Kidney epithelial cell (primary cell): ENCODE measurements at places on chromosomes 13 and 19.

GRCh38 chr13:108742701-108743451, 113.5 kb downstream of the MYO16 start:
- no peak for DNase-seq

- no peak for DNase-seq
These were observed 56.7 kb upstream of the WASF3 start for GRCh38 chr13:26500618-26501320.

- DNase-seq, result no peak
These were observed 179.8 kb downstream of the PRR20E start for GRCh38 chr13:57346786-57347185.

GRCh38 chr13:30172593-30173302, 134.6 kb downstream of the KATNAL1 start:
- DNase-seq, result peak; percentile 67

DNA sequence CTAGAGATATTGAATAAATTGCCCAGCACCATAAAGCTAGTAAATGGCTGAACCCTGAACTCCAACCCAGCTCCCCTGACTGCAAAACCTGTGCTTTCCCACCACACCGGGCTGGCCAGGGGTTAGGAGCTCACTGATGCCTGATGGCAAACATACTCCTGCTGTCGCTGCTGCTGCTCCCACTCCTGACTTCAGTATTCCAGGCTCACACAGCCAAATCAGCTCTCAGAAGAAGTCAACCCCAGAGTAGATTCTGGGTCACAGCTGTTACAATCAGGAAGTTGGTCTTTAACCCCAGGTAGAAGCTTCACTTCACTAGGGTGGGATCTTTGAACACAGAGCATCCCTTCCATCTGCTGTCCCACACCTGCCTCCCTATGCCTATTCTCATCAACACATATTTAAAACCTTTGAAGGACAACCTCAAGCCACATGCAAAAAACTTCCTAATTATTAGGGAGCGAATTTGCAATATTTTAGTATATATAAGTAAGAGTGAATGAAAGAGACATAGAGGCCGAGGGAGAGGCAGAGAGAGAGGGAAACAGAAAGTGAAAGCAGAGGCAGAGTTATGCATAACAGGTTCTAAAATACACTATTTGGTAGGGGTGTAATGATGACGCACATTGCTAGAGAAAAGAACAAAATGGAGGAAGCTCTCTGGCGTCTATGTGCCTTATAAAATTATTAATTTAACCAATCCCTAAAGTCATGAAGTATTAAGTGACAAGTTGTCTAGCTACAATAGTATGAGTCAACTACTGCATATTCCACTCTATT, 99.4 kb upstream of the SERP2 start:
- no peak for DNase-seq

DNA sequence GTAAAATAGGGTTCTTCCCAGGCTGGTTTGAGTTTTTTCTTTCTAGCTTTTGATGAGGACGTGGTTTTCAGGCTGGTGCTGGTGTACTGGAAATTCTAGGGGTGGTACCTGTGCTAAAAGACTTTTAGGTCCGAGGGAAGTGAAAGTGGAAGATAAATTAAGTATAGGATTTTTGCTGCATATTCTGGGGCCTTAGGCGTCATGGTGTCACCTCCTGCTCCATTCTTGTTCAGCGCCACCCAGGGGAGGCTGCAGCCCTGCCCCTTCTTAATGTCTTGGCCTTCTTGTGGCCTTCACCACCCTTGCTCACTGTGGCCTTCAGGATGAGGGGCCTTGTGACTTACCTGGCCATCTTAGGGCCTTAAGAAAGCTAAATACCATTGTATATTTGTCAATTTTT, 12.4 kb downstream of the ZNF552 start:
- no peak for DNase-seq

GRCh38 chr13:111335298-111335697, 14.9 kb downstream of the TEX29 start:
- DNase-seq, result no peak

GRCh38 chr13:28321756-28322155, 173.2 kb downstream of the FLT1 start:
- no peak for DNase-seq

DNA sequence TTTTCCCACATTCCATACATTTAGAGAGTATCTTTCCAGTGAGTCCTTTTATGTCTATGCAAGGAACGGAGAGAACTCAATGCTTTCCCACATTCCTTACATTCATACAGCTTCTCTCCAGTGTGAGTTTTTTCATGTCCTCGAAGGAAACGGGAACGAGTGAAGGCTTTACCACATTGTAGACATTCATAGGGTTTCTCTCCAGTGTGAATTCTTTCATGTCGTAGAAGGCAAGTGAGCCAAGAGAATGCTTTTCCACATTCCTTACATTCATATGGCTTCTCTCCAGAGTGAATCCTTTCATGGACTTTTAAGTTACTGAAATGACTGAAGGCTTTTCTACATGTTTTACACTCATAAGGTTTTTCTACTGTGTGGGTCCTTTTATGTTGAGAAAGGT, 17.1 kb downstream of the ZNF823 start:
- DNase-seq, result no peak

- no peak for DNase-seq
These were observed 4.6 kb upstream of the LYPD5 start for GRCh38 chr19:43806848-43807247.

DNA sequence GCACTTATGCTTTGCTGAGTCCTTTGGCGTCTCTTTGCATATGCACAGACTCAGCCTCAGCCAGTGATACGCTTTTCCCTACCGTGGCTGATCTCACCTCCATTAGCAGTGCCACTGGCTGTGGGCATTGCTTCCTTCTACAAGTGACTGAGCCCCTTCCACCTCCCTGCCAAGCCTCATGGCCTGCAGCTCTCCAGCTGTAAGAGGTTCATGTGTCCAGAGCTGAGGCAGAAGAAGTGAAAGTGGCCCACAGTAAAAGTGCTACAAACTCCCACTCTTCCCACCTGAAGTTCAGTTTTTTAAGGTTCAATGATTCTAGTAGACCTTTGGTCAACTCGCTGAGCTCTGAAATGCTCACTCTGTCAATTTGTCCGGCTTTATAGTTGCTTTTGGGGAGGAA, 44.7 kb downstream of the SMARCA4 start:
- DNase-seq, result no peak

- DNase-seq, result no peak
These were observed 33.4 kb upstream of the FRY start for GRCh38 chr13:31998131-31998530.

DNA sequence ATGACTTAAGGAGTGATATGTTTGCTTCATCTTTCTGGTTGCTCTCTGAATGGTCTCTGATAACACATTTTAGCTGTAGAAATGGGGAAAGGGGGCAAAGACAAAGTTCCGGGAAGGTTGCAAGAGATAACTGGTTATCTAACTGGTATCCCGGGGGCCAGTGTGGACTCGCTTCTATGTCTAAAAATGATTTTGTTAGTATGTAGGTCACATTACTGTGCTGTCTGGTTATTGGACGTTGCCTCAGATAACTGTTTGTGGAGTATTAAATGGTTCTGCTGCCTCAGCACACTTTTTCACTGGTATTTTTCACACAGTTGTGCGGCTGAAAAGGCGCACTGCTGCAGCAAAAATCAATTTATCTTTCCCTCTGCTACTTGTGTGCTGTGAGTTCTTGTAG, 63.0 kb upstream of the ZNF536 start:
- DNase-seq, result no peak

DNA sequence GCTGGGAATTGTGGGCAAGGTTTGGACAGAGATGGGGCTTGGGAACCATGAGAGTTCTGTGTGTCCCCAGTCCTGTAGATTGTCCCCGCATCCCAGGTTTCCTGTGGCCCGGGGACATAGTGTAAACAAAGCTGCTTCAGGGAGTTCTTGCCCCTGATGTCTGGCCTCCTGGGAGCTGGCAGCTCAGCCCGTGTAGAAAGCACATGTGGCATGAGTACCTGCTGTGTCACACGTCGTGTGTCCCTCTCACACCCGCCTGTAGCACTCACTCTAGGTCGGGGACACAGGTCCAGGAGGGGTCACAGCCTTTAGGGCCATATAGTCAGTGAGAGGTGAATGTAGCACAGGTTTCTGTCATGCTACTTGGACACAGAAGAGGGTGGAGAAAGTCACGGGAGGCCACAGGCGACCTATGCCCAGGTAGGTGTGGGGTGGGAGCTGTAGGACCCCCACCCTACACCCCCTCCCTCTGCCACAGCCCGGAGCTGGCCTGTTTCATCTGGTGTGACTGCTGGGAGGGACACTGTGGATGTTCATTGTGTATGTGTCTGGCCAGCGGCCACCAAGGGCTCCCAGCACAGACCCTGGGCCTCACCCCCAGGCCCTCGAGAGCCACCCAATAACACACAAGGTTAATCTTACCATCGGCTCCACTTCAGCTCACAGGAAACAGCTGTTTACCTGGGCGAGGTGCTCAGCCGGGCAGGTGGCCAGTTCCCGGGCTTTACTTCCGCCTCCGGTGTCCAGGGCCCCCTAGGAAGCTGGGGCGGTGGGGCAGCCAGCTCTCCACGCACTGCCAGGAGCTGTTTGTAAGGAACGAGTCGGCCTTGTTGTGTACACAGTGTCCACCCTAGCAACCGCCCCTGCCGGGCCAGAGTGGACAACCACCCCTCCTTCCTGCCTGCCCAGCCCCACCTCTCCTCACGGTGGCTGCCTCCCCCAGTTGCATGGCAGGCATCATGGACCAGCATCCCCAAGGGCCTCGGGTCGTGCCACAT, 49.7 kb downstream of the COMP start:
- no peak for DNase-seq

DNA sequence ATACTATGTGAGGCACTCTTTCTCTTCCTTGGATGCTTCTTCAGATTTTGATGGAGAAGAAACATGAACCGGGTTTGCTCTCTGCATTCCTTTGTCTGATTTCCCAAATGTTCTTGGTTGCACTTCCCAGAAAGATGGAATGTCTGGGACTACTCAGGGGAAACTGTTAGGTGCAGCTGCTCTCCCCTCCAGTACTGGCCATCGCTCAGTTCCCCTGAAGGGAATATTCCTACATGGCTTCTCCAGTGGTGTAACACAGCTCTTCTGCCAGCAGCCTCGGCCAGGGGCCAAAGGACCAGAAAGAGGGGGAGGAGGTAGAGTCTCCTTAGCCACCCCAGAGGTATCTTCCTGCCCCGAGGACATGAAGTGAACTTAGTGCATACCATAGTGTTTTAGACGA, 33.5 kb upstream of the SPRY2 start:
- no peak for DNase-seq

DNA sequence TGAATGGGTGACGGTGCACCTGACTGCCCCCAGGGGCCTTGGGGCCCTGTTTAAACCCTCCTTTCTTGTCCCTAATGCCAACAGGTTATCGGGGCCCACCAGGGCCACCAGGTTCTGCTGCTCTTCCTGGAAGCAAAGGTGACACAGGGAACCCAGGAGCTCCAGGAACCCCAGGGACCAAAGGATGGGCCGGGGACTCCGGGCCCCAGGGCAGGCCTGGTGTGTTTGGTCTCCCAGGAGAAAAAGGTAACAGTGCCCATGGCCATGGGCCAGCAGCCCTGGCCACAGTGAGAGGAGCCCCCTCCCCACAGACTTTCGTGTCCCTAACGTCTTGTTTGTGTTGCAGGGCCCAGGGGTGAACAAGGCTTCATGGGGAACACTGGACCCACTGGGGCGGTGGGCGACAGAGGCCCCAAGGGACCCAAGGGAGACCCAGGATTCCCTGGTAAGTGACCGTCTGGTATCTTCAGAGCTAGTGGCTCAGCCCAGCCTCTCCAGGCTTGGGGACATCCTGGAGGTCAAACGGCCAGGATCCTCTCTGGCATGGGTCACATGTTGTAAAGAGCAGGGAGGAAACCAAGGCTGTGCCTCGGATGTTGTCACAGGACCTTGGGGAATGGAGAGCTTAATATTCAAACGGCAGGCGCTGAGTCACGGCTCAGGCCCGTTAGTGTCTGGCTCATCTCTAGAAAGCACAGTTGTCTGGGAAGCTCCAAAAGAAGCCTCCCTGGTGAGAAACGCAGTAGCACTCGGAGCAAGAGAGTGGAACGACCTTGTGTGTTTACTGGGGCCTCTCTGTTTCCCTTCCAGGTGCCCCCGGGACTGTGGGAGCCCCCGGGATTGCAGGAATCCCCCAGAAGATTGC, 58.3 kb downstream of the RAB20 start:
- no peak for DNase-seq

DNA sequence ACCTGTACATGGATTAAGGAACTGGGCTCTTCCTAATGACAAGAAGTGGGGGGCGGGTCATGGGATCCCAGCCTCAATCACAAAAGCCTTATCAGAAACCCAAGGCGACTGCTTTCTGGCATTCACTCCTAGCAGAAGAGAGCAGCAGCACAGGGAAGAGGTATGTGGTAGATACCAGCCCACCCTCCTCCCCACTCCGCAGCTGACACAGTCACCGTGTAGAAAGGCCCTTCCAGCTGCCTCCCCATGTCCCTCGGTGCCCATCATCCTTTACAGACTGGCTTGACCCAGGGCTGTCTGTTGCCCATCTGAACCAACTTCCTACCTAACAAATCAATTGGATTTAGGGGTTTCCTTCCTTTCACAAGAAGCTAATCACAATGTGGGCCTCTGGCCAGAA, 3.1 kb upstream of the DHRS12 start:
- no peak for DNase-seq

GRCh38 chr19:7799640-7800355, 30.2 kb upstream of the EVI5L start:
- DNase-seq, result no peak

- peak; percentile 69 for DNase-seq
These were observed 2.8 kb downstream of the SWSAP1 start for GRCh38 chr19:11377237-11377636.

DNA sequence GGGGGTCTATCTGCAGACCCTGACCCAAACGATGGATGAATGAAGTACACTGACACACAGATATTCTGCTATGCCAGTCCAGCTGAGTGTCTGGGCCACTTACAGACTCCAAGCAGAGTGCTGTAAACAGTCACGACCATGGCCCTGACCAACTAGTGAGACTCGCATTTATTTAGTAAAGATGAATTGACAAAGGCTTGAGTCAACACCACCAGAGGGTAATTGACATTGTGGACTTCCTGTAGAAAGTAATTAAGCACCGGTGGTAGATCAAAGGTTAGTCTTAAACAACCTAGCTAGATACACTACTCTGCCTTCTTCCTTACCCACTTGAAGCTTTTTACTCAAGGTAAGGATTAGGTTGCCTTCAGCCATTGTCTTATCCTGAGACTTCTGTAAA, 63.4 kb upstream of the KPNA3 start:
- DNase-seq, result no peak

GRCh38 chr13:75855847-75856246, 219.7 kb downstream of the LMO7 start:
- DNase-seq, result no peak

GRCh38 chr13:52179925-52180324, 20.5 kb upstream of the NEK3 start:
- no peak for DNase-seq

GRCh38 chr13:110436276-110436675, 125.2 kb downstream of the RAB20 start:
- DNase-seq, result no peak

GRCh38 chr19:16945364-16945714, 56.5 kb downstream of the F2RL3 start:
- no peak for DNase-seq

- DNase-seq, result peak; percentile 42
These were observed 4.1 kb upstream of the KCNC3 start for GRCh38 chr19:50333235-50333736.

GRCh38 chr19:10567656-10568055, 1.1 kb downstream of the CDKN2D start:
- no peak for DNase-seq
